ENCODE measurements at places on chromosomes 7 and 10.
A peak's percentile ranks its signal among the peaks of the same experiment; 100 is the strongest.

DNA sequence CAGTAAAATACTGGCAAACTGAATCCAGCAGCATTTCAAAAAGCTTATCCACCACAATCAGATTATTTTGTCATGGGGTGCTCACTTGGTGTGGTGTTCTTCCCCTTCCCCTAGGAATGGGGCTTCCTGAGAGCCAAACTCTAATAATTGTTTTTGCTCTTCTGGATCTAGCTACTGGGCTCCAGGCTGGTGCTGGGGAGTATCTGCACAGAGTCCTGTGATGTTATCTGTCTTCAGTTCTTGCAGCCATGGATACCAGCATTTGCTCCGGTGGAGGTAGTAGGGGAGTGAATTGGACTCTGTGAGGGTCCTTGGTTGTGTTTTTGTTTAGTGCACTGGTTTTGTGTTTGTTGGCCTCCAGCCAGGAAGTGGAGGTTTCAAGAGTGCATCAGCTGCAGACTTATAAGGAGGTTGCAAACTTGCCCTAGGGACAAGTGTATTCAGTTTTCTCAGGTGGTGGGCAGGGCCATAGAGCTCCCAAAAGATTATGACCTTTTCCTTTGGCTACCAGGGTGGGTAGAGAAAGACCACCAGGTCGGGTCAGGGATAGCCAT lies 308.5 kb upstream of the MAGI2 start:
- DNase-seq, result no peak

DNA sequence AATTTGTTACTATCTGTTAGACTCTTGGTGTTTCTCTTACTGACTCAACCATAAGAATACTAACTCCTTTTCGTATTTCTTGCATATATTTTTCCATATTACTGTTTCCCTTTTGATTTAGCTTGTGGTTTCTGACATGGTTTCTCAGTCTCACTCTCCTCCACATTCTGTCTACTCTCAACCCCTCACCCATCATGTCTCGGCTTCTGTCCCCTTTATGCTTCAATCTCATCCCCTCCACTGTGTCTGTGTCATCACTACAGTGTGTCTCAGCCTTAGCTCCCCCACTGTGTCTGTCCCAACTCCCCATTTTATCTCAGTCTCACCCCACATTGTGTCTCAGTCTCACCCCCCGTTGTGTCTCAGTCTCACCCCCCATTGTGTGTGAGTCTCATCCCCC lies 126.9 kb downstream of the VIPR2 start:
- DNase-seq, result no peak

- DNase-seq, result peak; percentile 45
Observed at GRCh38 chr7:136336932-136337331, 359.8 kb upstream of the MTPN start.

GRCh38 chr10:80277567-80278250 lies 11.7 kb downstream of the MAT1A start:
- no peak for DNase-seq

DNA sequence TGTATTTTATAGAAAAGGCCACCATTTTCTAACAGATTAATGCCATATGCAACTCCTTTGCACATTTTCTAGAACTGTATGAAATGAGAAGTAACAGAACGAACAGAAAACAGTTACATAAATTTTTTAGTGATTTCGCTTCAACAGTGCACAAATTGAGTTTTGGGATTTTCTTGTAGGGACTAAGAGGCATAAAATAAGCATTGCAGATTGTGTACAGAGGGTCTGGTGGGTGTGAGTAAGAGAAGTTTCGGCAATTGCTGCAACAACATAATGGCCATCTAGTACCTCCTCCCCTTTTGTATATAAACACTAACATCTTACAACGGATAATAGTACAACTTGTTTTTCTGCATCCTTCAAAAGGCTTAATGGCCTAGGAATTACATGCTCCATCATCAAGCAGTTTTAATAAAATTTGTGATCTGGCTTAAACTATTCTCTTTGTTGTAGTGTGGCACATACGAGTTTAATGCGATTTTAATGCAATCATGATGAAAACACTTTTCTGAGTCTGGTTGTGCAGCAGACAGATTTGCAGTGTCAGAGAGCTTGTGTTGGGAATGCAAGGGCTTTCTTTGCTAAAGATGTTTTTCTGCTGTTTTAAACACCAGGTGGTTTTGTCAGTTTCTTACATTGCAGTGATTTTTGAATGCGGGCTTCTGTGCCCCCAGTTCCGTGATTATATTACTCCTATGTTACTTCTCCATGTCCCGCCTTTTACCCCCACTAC lies 2.9 kb downstream of the GLCCI1 start:
- no peak for DNase-seq

All from NCI-H187 (cell line).